ENCODE measurements at places on chromosomes 16 and 17. TPM values are rescaled to one million over a fixed set of nuclear protein-coding genes. Genes with fewer than 3 reads are reported as not detected.
A peak's percentile ranks its signal among the peaks of the same experiment; 100 is the strongest.

GRCh38 chr17:78925234-78925633 is at the start of gene TIMP2:
Gene TIMP2, minus strand, starts transcription at chr17:78925387. Its CDS starts 299 bp downstream, at chr17:78925088.
- peak; percentile 77 for DNase-seq

GRCh38 chr17:57455063-57455914 is 199.0 kb downstream of the MSI2 start:
- DNase-seq: peak; percentile 86

- DNase-seq: no peak
Measured at GRCh38 chr17:18961634-18962493, 9.9 kb downstream of the SLC5A10 start.

GRCh38 chr17:57422574-57423164 is 166.3 kb downstream of the MSI2 start:
- DNase-seq: no peak

DNA sequence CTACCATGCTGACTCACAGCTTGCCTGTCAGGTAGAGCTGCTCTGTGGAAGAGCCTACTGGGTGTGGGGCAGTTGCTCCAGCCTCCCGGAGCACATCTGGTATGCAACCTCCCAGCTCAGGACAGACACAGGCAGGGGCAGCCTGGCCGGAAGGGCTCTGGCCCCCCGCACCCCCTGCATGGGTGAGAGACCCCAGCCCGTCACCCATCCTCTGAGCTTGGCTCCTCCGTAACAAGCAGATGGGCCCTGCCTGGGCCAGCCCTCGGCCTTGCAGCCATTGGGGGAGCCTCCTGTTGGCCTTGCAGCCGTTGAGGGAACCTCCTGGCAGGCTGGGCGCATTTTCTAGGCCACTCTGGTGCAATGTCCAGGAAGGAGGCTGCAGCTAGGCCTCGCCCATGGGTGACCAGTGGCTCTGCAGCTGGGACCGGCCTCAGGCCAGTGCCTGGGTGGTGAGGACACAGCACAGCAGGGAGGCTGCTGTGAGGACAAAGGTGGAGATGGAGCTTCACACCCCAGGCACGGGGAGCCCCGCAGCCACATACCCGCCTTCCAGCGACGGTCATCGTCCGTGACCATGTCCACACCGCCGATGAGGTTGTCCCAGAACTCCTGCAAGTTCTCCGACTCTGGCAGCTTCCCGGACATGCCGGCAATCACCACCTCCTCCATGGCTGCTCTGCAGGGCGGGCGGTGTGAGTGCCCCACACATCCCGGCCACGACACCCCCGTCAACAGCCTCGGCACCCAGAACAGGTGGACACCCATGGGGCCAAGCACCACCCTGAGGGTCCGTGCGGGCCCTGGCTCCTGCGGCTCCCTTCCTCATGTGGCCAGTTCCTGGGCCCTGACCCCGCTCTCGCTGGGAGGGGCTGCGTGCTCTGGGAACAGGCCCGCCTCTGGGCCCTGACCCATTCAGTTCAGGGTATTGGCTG is 2.0 kb downstream of the FASN start:
- DNase-seq: no peak

DNA sequence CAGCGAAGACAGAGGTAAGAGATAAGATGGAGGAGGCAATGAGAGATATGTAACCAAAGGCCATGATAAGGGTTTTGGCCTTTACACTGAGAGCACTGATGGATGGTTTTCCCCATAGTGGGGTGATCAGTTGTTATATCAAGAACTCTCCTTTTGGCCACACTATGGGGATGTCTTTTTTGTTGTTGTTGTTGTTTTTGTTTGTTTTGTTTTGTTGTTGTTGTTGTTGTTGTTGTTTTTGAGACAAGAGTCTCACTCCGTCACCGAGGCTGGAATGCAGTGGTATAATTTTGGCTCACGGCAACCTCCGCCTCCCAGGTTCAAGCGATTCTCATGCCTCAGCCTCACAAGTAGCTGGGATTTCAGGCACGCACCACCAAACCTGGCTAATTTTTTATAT is 244.8 kb upstream of the DYNLRB2 start:
- DNase-seq: no peak

GRCh38 chr16:21156767-21157467 is 1.6 kb upstream of the LDAF1 start:
- DNase-seq: no peak

Gene FSCN2
- 0.74 TPM for total RNA-seq

DNA sequence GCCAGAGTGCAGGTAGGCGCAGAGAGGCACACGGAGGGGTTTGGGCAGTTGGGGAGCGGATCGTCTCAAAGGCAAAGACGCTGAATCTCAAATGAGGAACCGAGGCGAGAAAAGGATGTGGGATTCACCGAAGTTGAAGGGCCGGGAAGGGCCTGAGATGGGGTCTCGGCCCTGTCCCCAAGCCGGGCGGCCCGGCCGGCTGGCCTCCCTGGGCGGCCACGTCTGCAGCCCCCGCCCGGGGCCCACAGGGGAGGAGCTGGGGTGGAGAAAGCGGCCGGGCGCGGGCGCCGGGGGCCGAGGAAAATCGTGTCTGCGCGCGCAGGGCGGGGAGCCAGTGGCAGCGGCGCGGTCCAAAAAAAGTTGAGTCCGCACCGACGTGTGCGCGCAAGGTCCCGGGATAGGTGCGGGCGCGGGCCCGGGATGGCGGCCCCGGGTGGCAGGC is 458 bp downstream of the SLC12A4 start:
- peak; percentile 48 for DNase-seq

Gene CCL4
- 6.5 TPM for total RNA-seq

- DNase-seq: no peak
Measured at GRCh38 chr16:77946823-77947222, 75.5 kb upstream of the CLEC3A start.

- DNase-seq: peak; percentile 27
Measured at GRCh38 chr17:30323262-30323894, 10.5 kb downstream of the TMIGD1 start.

- DNase-seq: no peak
Measured at GRCh38 chr16:63682844-63683243, 1439.0 kb downstream of the CDH11 start.

DNA sequence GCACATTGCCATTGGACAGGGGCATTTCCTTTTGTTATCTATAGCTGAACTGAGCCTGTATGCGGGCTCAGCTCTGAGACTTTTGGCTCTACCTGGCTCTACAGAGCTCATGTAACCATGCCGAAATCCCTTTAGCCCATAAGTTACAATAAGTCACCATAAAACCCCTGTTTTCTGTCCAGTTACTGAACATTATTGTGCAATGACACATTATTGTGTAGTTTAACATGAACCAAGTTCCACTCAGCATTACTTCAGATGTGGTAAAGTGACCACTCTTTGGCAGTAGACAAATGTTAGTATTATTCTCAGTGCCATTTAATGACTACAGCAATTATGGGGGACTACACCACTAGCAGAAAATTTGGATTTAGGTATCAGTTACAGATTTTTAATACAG is 65.4 kb upstream of the RASL10B start:
- no peak for DNase-seq

DNA sequence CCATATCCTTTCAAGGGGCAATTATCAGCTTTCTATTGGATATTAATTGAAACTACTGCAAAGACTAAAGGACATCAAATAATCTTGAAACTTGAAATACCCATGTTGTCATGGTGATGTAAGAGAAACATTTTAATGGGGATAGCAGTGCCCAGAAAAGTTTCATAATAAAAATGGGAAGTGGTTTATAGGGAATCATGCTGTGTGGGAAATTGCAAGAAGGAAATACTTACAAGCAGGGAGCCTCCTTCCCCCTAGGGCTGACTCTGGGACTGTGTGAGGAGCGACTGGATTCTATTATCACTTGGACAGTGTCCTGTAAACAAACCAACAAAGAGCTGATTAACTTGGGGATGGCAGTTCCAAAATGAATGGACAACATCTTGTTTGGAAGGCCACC is 1393.1 kb upstream of the GOT2 start:
- no peak for DNase-seq

DNA sequence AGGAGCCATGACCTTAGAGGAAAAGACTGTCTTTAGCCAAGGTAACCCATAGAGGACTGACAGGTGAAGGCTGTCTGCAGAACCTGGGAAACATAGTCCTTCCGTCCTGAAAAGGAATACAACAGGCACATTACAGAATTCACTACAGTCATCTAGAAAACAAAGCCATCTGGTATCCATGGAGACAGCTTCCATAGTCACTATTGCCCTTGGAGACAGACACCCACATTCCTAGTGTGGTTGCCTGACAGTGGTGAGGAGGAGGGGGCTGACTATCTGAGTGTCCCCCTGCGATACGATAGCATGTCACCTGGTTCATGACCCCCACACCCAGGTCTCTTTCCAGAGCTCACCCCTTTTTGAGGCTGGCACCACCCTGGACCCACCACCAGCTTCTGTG is 254.7 kb downstream of the CDH13 start:
- DNase-seq: no peak

GRCh38 chr17:8964801-8965393 is 610 bp downstream of the PIK3R5 start:
- DNase-seq: peak; percentile 62

DNA sequence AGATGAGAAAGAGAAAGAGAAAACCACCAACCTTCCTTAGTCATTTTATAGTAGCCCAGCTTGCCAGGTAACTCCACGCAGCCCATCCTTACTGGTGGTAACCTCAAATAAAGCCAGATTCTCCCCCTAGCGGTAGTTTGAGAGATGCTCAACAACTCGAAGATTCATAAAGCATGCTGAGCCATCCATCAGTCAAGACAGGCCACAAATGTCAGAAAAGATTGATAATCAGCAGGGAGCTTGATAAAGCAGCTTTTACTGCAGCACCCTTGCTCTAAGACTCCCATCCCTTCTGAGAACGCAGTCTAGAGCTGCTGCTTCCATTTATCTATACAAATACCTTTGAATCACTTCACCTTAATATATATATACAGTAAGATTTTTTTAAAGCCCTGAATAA is 451.5 kb upstream of the HSBP1 start:
- DNase-seq: peak; percentile 37

GRCh38 chr17:36148559-36149295 is 27.7 kb downstream of the TBC1D3B start:
- peak; percentile 76 for DNase-seq

DNA sequence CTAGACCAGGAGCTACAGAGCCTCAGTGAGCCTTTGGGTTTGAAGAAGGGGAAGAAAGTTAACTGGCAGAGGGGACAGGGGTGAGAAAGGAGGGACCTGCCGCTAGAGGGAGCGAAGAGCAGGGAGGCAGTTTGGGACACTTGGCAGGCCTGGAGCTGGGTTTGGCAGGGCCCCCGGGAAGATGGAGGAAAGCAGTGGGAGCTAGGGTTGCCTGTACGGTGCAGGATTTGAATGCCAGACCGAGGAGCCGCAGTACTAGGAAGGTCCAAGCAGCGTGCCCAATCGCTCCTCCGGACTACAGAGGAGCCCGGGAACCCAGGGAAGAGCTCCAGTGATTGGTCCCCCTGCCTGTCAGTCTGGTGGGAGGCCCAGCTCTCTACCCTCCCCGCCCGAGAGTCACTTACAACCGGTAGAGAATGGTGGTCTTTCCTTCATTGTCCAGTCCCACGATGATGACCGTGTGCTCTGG is 1.3 kb downstream of the ARL5C start:
- peak; percentile 88 for DNase-seq

DNA sequence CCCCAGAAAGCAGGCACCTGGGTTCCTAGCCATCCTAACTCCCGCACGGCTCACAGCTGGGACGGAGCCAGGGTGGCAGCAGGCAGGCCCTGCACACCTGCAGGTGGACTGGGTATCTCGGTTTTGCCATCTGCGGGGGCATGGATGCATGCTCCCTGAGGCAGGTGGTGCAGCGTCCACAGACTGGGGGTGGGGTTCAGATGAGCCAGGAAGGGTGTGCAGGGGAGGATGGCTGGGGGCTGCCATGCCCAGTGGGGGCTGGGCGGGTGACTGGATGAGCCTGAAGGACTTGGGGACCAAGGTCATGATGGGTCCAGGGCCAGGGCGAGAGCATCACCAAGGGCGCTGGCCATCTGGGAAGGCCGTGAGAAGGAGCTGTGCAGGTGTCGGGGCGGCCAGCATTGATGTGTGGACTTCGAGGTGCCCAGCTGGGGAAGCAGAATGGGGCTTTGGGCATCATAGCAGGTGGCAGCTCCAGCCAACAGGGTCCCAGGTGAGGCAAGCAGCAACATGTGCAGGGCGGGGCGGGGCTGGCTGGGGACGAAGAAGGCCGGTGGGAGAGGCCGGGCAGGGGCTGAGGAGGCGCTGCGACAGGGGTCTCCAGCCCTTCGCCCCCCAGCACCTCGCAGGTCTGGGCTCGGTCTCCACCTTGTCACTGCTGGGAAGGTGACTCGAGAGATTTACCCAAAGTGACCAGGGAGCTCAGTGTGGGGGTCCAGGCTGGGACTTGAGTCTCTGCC is 41.0 kb upstream of the ZNF469 start:
- no peak for DNase-seq

- DNase-seq: no peak
Measured at GRCh38 chr17:6392609-6393350, 42.1 kb downstream of the AIPL1 start.

- no peak for DNase-seq
Measured at GRCh38 chr16:55052741-55053415, 122.2 kb downstream of the IRX5 start.

- DNase-seq: no peak
Measured at GRCh38 chr16:6771956-6772355, 560.7 kb upstream of the RBFOX1 start.

- DNase-seq: no peak
Measured at GRCh38 chr16:49788986-49789385, 66.9 kb downstream of the ZNF423 start.

DNA sequence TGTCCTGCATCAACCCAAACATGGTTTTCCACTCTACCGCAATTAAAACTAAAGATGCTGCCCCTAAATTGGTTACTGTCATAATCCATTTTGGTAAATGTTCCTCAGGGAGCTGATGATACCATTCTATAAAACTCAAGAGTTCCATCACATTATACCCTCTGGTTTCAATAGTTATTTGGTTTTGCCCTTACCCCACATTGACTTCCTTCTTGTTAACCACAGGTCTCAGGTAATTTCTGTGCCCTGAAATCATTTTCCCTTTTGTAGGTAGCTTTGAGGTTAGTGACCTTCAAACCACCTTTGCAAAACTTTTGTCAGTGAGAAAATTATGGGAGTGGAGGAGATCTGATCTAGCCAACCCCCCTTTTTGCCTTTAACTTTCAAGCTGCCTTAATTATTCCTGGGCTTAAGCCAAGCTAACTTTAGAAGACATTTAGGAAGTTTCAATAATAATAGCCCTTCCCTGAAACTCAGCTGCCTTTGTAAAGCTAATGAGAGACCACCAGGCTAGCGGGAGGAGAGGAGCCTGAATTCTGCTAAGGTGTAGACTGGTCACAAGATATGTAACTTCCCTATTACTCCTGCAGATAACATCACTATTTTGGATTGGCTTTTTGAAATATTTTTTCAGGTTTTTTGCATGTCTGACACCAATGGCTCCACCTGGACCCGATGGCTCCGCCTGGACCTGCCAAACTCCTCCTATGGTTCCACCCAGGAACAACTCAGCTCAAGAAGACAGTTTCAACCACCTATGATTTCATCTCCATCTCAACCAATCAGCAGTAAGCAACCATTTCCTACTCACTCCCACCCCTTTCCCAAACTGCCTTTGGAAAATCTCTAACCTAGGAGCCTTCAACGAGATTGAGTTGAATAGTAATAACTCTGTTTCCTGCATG is 224.9 kb downstream of the HS3ST3B1 start:
- DNase-seq: no peak

All from activated CD8-positive, alpha-beta T cell treated with anti-CD3 and anti-CD28 coated beads, Interleukin-2, amount 10 ng/mL, durations not matched to agents 7 days and 5 days (primary cell).